HT-29 (cell line): ENCODE measurements at places on chromosomes 7 and 10.

- no peak for DNase-seq
These were observed 89.3 kb downstream of the BEND7 start for GRCh38 chr10:13439313-13440184.

DNA sequence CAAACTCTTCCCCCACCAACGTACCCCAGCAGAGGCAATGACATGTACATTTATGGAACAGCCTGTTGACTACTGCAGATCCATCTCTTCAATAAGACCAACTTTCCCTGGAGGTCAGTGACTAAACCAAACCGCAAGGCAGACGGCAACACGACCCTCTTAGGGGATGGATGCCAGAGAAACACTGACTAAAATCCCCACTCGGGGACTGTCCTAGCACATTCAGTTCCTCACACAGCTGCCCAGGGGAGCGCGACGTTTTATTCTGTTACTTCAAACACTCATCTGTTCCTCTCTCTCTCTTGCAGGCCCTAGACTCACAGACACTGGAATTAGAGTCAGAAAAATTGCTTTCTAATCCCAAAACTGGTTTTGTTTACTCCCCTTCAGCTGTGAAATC lies 146.5 kb upstream of the PRSS1 start:
- DNase-seq = no peak

DNA sequence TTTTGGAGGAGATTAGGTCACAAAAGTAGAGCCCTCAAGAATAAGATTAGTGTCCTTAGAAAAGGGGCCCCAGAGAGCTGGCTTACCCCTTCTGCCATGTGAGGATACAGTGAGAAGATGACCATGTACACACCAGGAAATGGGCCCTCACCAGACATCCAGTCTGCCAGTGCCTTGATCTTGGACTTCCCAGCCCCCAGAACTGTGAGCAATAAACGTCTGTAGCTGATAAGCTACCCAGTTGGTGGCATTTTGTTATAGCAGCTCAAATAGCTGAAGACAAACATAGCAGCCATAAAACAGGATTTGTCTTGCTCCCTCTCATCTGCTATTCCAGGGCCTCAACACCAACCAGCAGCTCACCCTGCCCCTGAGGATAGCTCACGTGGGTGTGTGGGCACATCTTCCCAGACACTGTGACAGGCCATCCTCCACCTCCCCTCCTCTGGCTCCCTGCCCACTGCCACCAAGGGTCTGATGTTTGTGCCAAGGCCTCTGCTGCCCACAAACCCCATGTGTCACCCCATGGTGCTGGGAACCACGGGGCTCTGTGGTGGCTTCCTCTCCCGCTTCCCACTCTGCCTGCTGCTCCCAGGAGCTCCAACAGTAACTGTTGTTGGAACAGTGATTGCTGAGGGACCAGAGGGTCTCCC lies 252.4 kb downstream of the USP6NL start:
- no peak for DNase-seq

- DNase-seq = no peak
These were observed 119.1 kb upstream of the HABP2 start for GRCh38 chr10:113433711-113434110.

DNA sequence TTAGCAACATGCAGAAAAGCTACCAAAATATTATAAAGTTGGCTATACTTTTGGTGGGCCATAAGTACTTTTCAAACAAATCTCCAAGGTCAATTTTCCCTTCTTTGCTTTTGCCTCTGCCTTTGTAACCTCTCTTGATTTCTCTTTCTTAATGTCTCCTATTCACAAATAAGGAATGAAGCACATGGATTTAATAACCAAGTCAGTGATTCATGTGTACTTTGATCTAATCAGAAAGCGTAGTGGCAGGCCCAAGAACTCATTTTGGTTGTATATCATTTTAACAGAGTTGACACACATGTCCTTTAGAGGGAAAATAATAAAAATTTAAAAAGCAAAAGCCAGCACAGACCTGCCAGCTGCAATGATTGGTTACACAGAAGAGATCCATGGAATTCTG lies 93.7 kb downstream of the FZD1 start:
- no peak for DNase-seq

GRCh38 chr7:157139111-157139809 lies 534 bp downstream of the UBE3C start:
- DNase-seq = peak; percentile 62

DNA sequence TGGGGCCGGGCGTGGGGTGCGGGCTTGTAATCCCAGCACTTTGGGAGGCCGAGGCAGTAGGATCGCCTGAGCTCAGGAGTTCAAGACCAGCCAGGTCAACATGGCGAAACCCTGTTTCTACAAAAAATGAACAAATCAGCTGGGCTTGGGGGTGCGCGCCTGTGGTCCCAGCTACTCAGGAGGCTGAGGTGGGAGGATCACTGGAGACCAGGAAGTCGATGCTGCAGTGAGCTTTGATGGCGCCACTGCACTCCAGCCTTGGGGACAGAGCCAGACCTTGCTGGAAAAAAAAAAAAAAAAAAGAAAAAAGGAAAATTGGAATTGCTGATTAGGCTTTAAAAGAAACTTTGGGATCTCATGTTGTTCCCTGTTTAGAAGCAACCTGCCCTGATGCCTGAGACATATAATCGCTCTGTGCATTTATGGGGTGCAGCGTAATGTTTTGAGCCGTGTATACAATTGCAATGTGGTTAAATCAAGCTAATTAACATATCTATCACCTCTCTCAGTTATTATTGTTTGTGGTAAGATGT lies 851 bp downstream of the AKR1E2 start:
- DNase-seq = no peak

GRCh38 chr10:84907461-84908009 lies 579.1 kb downstream of the CCSER2 start:
- no peak for DNase-seq

- no peak for DNase-seq
These were observed 60.3 kb upstream of the POT1 start for GRCh38 chr7:124989911-124990310.

GRCh38 chr7:24419077-24419476 lies 135.1 kb downstream of the NPY start:
- peak; percentile 15 for DNase-seq

DNA sequence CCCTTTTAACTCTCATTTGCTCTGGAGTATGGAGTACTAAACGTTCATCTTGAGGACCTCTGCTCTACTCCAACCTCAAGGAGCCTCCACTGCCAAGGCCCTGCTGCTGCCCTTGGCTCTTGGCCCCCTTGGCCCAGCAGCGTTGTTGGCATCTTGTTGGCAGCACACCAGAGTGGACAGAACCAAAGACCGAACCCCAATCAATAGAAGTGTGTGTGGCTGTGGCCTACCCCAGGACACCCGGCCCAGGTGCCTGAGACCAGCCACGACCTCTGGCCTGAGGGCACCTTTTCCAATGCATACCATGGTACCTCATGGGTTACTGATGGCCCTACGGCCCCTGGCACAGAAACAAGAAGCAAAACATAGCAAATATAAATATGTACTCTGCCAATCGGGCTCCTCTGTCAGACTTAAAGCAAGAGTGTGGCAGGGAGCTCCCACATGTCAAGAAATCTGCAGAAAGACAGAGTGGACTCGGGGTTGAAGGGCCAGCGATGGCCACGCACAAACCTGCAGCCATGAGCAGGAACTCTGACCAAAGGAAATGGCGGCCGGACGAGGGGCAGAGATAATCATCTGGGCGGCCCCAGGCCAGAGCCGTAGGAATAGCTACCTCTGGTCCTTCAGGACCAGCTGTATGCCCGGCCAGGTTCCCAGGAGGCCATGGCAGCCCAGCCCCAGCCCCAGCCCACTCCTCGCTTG lies 2.9 kb downstream of the NPC1L1 start:
- no peak for DNase-seq

DNA sequence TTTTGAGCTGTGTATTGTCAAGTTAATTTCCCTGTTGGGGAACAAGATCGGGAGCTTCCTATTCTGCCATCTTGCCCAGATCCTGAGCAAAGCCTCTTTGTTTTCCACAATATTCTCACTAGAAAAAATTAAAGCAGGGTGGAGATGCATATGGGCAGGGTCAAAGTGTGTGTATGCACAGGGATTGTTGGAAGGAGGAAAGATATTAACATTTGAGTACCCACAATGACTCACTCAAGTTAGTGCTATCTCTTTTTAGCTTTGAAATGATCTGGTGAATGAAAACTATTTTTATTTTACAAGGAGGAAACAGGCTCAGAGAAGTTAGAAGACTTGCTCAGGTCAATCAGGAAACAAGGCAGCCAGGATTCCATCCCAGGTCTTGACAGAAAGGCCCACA lies 6.7 kb upstream of the BTBD16 start:
- DNase-seq = peak; percentile 55

DNA sequence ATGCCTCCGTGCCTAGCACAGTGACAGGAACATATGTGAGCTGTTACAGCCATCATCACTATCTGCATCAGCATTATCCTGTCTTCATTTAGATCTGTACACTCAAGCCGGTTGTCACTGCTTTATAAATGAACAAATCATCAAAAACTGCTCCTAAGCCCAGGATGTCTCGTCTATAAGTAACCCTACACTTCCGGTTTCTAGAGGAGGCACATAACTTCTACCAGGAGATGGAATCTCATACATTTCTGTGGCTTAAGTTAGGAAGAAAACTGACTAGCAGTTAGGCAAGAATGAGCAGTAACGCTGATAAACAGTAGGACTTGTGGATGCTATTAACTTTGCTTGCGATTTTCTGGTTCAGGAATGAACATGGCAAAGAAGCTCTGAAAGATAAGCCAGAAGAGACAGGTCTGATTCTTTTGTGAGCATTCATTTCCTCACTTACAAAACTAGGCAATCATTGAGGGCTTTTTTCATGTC lies 1199.2 kb downstream of the SORCS3 start:
- no peak for DNase-seq

GRCh38 chr10:70206762-70207161 lies 26.5 kb downstream of the PPA1 start:
- no peak for DNase-seq

DNA sequence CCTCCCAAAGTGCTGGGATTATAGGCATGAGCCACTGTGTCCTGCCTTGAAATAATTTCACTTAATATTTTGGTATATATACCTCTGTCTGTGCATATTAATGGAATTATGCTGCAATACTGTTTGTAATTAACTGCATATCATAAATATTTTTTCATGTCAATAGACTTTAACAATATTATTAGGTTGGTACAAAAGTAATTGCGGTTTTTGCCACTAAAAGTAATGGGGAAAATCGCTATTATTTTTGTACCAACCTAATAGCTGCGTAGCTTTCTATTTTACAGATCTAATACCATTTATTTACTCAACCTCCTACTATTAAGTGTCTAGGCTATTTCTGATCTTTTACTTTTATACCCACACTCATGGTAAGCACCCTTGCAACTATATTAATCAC lies 3.9 kb upstream of the PDE6C start:
- no peak for DNase-seq

GRCh38 chr7:82740246-82740848 lies 296.8 kb upstream of the CACNA2D1 start:
- DNase-seq = peak; percentile 85

DNA sequence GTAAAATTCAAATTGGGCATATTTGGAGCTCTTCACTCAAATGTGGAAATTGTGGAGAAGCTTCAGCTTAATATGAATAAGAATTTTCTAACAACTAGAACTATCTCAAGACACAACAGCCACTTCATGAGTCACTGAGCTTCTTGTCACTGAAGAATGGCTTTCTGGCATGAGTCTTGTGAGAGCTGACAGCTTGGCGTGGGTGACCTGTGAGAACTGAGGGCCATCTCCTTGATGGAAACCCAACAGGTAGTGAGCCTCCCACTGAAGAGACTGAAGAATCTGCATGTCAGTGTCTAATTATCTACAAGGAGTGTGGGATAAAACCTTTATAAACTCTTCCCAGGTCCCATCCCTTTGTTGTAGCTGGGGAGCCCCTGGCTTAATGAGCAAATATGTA lies 66.0 kb downstream of the CLEC2L start:
- no peak for DNase-seq

- no peak for DNase-seq
These were observed 43.4 kb upstream of the ELMO1 start for GRCh38 chr7:37491919-37492694.

GRCh38 chr7:91199601-91200000 lies 64.6 kb upstream of the FZD1 start:
- DNase-seq = no peak

- DNase-seq = no peak
These were observed 71.2 kb downstream of the GRID1 start for GRCh38 chr10:86295351-86295750.
